Activated CD8-positive, alpha-beta memory T cell treated with anti-CD3 and anti-CD28 coated beads, Interleukin-2, amount 10 ng/mL, durations not matched to agents 7 days and 5 days (primary cell): ENCODE measurements at places on chromosomes 13 and 19. TPM values are rescaled to one million over a fixed set of nuclear protein-coding genes. Genes with fewer than 3 reads are reported as not detected.

DNA sequence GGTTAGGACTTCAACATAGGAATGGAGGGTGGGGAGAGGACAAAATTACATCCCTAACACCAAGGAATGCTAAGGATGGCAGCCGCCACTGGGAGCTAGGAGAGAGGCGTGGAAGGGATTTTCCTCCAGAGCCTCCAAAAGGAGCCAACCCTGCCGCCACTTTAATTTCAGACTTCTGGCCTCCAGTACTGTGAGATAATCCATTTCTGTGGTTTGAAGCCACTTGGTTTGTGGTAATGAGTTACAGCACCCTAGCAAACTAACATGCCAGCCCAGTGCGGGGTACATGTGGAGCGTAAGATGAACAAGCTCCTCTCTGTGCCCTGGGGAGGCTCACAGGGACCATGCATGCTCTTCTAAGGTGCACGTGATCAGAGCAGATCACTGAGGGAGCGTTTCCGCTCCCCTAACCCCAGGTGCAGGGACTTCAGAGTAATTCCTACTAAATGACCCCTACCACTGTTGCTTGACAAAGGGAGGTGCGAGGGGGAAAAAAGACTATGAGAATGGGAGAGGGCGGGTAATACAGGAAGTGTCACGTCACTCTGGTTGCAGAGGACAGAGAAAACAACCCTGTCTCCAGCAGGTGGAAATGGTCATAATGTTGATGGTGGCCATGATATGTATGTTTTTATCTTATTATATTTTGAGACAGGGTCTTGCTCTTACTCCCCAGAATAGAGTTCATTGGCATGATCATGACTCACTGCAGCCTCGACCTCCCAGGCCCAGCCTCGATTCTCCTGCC lies 12.0 kb downstream of the FPR1 start:
- no peak for DNase-seq

DNA sequence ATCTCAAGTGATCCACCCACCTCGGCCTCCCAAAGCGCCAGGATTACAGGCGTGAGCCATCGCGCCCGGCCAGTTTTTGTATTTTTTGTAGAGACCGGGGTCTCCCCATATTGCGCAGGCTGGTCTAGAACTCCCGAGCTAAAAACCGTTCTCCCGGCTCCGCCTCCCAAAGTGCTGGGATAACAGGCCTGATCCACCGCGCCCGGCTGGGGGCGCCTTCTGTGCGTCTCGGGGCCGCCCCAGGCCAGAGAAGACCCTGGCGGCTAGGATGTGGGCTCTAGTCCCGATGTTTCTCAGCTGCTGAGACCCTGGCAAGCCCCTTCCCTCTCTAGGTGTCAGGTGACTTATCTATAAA lies 3.6 kb downstream of the ARHGAP45 start:
- no peak for DNase-seq

The PLD3 gene
- 84.7 TPM for total RNA-seq

The VAV1 gene
- 114 TPM for total RNA-seq

- DNase-seq = no peak
These were observed 803 bp downstream of the FLT3 start for GRCh38 chr13:28099396-28100149.

GRCh38 chr13:108361769-108362168 lies 92.3 kb downstream of the TNFSF13B start:
- no peak for DNase-seq

The ZNF91 gene
- total RNA-seq = 35.7 TPM

The S1PR5 gene
- total RNA-seq = 0.14 TPM

The ZNF234 gene
- total RNA-seq = 10.1 TPM

- no peak for DNase-seq
These were observed 8.3 kb downstream of the PRAM1 start for GRCh38 chr19:8494158-8494557.

DNA sequence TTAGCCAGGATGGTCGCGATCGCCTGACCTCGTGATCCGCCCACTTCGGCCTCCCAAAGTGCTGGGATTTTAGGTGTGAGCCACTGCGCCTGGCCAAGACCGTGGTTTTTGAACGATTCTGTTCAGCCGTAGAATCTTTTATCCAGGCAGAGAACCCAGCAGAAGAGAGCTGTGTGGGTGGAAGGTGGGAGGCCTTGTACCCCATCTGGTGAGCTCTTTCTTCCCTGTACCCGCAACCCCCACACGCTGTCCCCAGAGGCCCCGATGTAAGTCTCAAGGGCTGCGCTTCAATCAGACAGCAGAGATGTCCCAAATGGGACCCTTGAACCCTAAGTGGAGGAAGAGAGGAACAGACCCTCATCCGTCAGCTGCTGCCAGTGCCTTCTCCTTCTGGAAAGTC lies 3.7 kb downstream of the SLC25A23 start:
- no peak for DNase-seq

DNA sequence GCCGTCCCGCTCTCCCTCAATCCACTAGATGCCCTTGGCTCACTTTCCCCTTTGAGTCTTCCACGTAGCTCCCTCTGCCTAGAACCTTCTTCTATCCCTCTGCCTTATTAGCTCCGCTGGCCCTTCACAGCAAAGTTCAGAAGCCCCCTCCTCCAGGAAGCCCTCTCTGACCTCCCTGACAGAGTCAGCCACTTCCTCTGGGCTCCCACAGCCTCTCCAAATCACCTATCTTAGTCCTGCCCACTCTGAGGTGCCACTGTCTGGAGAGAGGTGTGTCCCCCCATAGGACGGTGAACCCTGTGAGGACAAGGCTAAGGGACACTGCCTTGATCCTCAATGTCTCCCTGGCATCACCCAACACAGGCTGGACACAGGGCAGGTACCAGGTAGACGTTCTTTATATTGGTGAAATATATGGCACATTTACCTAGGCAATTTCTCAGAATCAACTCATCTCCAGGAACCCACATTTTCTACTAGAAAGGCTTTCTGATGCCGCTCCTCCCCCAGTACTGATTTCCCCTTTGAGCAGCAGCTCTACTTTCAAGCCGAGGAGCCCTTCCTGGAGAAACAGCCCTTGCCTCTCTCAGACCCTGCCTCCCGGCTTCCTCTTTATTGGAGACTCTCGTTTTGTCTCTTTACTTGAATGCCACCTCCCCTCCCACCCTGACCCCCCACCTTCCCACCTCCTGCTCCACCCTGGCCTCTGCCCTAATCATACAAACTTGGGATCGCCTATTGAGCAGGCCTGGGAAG lies 3.4 kb upstream of the TGFB1 start:
- DNase-seq = peak; percentile 54

DNA sequence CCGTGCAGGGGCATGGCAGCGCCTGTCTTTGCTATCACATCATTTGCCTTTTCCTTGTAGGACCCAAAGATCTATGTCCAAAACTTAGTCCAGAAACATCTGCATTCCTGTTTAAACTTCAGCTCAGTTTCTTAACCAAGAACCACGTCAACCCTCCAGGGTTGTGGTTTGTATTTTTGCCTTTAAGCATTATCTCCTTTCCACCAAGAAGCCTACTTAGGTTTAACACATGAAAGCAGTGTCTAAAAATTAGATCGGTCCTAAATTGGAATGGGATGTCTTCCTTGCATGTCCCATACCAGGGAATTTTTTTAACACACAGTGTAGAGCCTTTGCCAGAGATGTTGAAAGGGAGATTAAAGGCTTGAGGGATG lies 38.8 kb downstream of the DHRS12 start:
- DNase-seq = no peak

The JSRP1 gene
- 1.0 TPM for total RNA-seq

GRCh38 chr19:57803265-57803593 lies 11.5 kb downstream of the ZNF552 start:
- DNase-seq = no peak

The LILRA1 gene
- total RNA-seq = not detected

DNA sequence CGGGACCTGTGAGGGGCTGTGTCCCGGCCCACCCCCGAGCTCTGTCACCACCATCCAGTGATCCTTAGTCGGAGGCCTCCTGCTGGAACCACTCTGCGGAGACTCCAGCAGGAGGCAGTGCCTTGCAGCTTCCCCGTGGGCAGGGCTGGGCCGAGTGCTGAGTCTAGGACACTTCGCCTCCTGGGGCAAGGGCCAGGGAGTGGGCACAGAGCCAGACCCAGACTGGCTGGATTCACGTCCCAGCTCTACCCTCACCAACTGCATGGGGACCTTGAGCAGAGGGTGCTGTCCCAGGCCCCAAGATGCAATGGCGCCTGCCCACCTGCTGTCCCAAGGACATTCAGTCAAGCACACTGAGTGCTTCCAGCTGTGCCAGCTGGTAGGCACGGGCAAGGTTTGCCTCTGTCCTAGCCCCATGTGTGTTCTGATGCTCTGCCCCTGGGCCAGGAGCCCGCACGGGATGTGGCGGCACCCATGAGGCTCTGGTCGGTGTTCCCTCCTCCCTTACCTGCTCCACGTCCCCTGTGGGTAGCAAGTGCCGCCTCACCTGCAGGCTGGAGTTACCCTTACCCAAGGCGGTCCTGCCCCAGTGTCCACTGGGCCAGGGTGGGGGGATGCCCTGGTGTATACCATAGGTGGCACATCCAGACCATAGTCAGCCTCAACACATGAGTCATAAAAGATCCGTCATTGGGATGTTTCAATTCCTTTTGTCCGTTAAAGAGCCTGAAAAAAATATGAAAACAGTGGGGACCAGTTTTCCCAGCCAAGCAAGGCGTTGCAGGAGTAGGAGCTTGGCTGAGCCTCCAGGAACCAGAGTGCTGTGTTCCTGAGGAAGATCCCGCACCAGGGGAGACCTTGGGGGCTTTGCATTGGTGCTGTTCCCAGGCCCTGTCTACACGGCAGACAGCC lies 7.4 kb downstream of the FZR1 start:
- no peak for DNase-seq
